T-helper 2 cell (primary cell): ENCODE measurements at places on chromosomes 13 and 19.
A peak's percentile ranks its signal among the peaks of the same experiment; 100 is the strongest.

- peak; percentile 17 for DNase-seq
Measured at GRCh38 chr13:48232420-48233045, 473 bp upstream of the ITM2B start.

DNA sequence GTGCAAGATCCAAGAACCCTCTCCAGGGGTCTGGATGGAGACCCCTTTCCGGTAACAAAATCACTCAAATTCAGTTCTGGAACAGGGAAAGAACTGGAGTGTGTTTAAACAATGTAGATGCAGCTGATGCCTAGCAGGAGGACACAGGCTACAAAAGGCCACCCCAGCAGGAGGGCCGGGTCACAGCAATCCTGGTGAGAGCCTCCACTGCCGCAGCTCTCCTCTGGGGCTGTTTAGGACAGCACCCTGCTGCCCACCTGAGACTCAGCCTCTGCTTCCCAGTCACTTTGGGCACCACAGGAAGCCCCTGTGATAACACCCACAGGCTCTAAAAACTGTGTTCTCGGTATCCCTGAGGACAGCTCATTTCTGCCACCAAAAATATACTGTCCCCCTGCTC is 318.7 kb upstream of the NBEA start:
- no peak for DNase-seq

DNA sequence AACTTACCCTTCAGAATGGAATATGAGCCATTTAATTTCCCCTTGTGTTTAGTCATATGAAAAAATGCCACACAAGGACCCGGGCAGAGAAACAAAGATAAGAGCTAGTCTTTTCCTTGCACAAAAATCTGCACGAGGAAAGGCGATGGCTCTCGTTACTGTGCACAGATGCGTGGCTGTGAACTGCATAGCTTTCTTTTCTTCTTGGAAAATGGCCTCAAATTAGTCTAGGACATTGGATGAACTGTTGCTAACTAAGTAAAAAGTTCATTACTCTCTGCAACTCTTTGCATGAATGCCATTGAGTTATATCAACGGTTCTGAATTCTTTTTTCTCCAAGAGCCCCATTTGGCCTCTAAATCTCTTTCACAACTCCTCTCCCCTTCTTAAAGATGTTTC is 125.2 kb downstream of the COG6 start:
- DNase-seq: no peak

DNA sequence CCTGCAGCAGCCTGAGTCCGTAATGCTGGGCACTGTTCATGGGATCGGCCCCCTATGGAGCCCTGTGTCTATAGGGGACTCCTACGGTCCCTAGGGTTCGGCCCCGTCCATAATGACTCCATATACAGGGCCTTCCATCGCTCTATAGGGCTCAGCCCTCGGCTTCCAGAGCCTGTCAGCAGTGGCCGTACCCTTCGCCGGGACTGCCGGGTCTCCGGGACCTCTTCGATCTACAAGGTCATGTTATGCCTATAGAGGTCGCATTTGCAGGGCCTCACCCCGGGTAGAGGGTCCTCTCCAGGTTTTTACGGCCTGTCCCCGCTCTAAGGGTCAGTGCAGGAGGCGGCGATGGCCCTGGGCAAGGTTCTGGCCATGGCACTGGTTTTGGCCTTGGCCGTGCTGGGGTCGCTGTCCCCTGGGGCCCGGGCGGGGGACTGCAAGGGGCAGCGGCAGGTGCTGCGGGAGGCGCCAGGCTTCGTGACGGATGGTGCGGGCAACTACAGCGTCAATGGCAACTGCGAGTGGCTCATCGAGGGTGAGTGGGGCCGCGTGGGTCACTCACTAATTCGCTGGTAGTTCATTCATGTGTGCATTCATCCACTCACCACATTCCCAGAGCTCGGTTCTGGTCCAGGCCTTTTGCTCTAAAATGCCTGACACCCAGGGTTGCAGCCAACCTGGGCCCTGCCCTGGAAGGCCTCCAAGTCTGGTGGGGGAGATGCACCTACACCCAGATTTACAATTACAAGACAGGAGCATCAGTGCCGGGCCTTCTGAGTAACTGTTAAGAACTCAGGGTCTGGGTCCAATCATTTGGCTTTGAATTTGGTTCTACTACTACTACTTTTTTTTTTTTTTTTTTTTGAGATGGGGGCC is 699 bp downstream of the MEGF8 start:
- no peak for DNase-seq

DNA sequence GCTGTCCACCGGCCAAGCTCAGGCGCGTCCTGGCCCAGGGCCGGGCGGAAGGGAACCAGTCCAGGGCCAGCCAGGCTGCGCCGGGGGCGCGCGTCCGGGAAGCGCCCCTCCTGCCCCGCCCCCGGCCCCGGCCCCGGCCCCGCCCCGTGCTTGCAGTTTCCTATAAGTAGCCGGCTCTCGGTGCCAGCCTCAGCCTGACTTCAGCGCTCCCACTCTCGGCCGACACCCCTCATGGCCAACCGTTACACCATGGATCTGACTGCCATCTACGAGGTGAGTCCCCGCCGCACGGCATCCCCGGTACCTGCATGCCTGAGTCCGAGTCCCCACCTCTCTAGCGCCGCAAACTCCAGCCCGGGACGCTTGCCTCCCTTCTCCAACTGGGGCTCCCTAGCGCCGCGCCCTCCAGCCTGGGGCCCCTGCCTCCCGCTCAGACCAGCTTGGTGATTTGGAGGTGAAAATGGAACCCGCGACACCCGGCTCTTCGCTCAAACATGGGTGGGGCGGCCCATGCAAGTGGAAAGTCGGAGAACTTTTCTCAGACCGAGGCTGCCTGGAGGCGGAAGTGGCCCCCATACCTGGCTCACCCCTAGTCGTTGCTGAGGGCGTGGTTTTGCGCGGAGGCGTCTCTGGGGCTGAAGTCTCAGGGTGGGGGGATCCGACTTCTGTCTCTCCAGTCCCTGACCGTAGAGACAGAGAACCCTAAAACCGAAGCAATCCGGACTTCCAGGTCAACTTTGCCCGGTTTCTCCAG is at the start of gene ZFP36:
Gene ZFP36 (plus strand): TSS at position 192 of the 754 bp plus-strand sequence. CDS start 58 bp downstream, at position 250.
- peak; percentile 82 for DNase-seq

- DNase-seq: no peak
Measured at GRCh38 chr13:49307365-49307764, 59.6 kb downstream of the CDADC1 start.

GRCh38 chr13:36746051-36746450 is 72.2 kb downstream of the SERTM1 start:
- DNase-seq: no peak

GRCh38 chr13:68319384-68319783 is 1089.2 kb upstream of the PCDH9 start:
- no peak for DNase-seq

- DNase-seq: no peak
Measured at GRCh38 chr19:9782338-9782737, 13.8 kb upstream of the ZNF846 start.
